ENCODE measurements at places on chromosomes 11 and 22.

- no peak for DNase-seq
These were observed 104.6 kb upstream of the SORL1-AS1 start for GRCh38 chr11:121557348-121557747.

- no peak for DNase-seq
These were observed 8.9 kb downstream of the TMPRSS6 start for GRCh38 chr22:37100589-37101127.

GRCh38 chr11:115721296-115721995 lies 217.2 kb upstream of the CADM1 start:
- no peak for DNase-seq

- DNase-seq, result no peak
These were observed 15.3 kb downstream of the LINC01488 start for GRCh38 chr11:69496631-69497220.

GRCh38 chr11:69605737-69606526 lies 35.0 kb upstream of the CCND1 start:
- DNase-seq, result no peak

GRCh38 chr11:69416143-69416515 lies 65.3 kb upstream of the LINC01488 start:
- DNase-seq, result no peak

GRCh38 chr11:96130061-96130620 lies 206.2 kb upstream of the MTMR2 start:
- DNase-seq, result no peak

- no peak for DNase-seq
These were observed 9.5 kb downstream of the CD81 start for GRCh38 chr11:2386591-2386990.
